ENCODE measurements at places on chromosomes 4 and X.
A peak's percentile ranks its signal among the peaks of the same experiment; 100 is the strongest.

DNA sequence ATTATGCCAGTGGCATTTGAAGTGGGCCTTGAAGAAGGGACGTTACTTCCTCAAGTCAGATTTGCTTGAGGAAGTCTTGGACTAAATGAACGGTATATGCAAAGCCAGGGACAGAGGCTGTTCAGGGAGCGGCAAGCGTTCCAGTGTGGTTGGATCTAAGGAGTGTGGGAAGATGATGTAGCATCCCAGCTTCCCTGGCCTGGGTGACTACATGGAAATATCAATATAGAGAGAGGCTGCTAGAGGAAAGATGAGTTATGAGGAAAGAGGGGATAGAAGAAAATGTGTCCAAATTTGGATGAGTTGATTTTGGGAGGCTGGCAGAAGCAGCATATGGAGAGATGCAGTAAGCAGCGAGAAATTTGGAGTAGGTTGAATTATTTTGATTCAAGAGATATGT lies 432.5 kb upstream of the TENM3 start:
- DNase-seq, result no peak

DNA sequence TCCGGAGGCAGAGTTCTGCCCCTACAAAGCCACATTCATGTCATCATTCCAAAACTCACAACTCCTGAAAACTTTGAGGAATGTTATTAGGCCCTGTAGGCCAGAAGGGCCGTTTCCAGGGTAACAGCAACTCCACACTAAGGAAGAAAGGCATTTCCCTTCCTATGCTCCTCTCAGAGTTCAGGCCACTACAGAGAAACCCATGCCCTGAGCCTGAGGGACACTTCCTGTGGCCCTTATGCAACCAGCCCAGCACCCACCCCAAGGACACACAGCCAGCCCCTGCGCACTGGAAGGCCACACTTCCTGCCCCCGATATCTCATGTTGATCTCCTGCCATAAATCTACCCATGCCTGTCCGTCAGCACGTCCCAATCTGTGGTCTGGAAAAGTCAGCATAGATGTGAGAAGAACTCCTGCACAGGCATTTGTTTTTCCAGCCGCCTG lies 289.3 kb downstream of the BCOR start:
- peak; percentile 43 for DNase-seq

GRCh38 chrX:136034668-136035067 lies 49.4 kb downstream of the SLC9A6 start:
- no peak for DNase-seq

- no peak for DNase-seq
These were observed 43.9 kb downstream of the CC2D2A start for GRCh38 chr4:15513545-15513944.

All from non-pigmented ciliary epithelial cell (primary cell).